ENCODE measurements at places on chromosomes 12 and 14.

DNA sequence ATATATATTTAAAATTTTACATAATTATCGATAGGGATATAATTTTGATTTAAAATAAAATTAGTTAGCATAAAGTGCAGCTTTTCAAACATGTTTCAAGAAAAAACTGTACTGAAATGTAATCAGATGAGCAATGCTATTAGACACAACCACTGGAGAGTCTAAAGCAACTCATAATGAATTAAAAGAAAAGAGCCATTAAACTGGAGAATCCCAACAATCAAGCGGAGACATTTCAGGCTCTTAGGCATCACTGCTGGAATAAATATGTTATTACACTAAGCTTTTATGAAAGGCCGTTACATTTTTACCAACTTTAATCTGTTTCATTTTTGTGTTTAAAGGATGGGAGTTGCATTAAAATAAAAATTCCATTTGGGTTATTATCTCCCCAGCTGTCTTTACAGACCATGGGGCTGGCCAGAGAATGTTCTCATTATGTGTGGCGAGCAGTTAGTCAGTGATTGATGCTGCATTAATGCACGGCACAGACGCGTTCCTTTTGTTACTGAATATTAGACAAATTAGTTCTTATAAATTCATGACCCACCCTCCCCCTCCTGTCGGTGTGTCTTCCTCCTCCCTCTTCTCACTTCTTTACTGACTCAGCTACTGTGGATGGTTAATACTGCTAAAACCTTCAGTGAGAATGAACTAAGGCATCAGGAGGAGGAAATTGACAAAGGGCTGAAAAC lies 156.8 kb downstream of the PDZRN4 start:
- DNase-seq = no peak

GRCh38 chr12:52126605-52127578 lies 47.4 kb downstream of the SMIM41 start:
- DNase-seq = no peak

GRCh38 chr14:36319899-36320199 lies 588 bp downstream of the MBIP start:
- DNase-seq = no peak

DNA sequence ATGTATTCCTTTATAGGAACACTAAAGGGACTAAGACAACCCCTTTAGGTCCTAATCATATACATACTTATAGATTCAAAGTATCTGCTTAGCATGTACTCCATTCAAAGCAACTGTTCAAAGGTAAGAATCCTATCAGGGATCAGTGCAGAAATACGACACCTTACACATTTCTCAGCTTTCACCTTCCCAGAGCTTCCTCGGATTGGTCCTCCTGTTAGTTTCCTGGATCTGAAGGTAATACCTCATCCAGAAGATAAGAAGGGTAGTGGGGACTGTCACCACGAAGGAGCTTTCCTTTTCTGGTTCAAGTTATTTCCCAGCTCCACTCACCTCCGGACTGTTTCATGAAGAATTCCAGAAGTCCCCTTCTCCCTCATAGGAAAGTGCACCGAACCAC lies 38.0 kb downstream of the RCOR1 start:
- no peak for DNase-seq

DNA sequence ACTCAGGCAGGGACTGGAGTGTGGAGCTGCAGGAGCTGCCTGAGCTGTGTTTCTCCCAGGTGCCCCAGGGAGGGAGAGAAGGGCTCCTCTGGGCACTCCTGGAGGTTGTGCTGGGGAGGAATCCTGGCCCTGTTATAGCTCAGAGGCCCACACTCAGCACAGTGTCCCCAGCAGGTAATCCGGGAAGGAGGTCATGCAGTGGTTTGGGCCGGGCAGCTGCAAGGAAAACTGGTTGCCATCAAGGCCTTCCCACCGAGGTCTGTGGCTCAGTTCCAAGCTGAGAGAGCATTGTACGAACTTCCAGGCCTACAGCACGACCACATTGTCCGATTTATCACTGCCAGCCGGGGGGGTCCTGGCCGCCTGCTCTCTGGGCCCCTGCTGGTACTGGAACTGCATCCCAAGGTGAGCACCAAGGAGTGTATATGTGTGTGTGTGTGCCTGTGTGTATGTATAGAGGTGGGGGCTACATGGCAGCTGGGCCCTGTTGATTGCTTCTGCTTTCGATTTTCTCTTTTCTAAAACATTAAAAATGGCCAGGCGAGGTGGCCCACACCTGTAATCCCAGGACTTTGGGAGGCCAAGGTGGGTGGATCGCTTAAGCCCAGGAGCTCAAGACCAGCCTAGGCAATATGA lies 2.0 kb downstream of the AMHR2 start:
- no peak for DNase-seq

GRCh38 chr12:131209082-131210070 lies 255.7 kb downstream of the ADGRD1 start:
- DNase-seq = no peak

- DNase-seq = no peak
Measured at GRCh38 chr14:95096476-95096875, 60.9 kb downstream of the DICER1 start.

- DNase-seq = no peak
Measured at GRCh38 chr12:130683811-130684210, 32.3 kb downstream of the RIMBP2 start.

GRCh38 chr14:100476012-100476822 lies 111.0 kb downstream of the BEGAIN start:
- no peak for DNase-seq

- DNase-seq = no peak
Measured at GRCh38 chr14:49187799-49188198, 398.4 kb downstream of the RPS29 start.

GRCh38 chr12:27969624-27970400 lies 2.7 kb downstream of the PTHLH start:
- peak; percentile 82 for DNase-seq

- DNase-seq = no peak
Measured at GRCh38 chr12:50695961-50696360, 67.9 kb upstream of the ATF1 start.

DNA sequence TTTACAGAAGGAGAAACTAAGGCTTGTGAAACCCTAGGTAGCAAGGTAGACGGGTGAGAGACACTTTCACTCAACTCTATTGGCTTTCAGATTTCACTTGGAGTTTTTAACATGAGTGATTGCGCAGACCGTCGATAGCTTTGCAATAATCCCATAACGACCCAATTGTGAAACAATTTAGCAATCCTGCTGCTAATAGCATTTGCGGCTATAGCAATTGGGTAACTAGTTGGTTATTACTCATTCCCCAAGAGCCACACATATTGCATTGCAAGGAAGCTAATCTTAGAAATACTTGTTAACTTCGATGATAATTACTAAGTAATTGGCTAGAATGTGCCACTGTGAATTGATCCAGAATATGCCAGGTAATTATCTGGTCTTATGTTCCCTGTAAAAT lies 159.9 kb upstream of the NOS1 start:
- DNase-seq = no peak

GRCh38 chr12:67968321-67968720 lies 20.9 kb upstream of the IFNG-AS1 start:
- no peak for DNase-seq

GRCh38 chr12:107522692-107523477 lies 162.7 kb upstream of the PWP1 start:
- no peak for DNase-seq

DNA sequence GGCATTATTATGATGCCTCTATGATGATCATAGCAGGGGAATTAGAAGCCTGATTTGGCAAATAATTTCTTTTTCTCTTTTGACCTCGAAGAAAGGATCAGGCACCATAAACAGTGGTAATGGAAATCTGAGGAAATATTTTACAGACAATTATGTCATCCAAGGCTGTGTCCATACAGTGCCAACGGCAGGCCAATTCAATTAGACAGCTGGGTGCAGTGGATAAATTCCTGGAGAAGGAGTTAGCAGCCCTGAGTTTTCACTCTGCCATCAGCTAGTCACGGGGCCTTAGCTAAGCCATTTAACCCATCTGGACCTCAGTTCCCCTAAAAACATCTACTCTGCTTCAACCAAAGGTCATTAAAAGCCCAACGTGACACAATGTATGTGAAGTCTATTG lies 4.1 kb downstream of the TPH2 start:
- no peak for DNase-seq

DNA sequence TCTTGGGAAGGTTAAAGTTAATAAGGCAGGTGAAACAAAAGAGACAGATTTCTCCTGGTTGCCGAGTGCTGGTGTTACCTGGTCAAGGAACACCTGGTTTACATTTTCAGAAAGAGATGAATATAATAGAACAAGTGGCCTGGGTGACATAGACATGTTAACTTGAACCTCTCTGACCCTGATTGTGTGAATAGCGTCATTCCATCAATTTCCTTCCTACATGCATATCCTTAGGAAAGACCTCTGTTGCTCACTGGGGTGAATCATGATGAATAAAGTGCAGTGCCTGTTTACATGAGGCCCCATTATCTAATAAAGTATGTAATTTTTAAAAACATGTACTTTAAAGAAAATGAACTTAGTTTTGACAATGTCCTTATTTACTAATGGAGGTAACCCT lies 1822.9 kb upstream of the FLRT2 start:
- DNase-seq = no peak

DNA sequence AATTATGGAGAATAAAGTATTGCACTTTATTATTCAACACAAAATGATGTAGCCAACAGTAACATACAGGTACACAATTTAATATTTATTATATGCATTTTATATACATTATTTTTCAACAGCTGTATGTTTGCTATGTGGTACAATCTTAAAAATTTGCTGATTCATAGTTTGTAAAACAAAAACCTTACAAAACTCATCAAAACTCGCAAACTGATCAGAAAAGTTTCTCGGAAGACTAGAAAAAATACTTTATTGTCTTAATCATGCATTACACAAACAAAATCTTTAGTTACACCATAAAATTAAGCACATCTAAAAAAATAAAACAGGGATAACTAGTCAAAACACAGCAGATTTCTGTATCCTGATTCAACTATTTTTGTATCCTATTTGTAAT lies 19.5 kb downstream of the COCH start:
- no peak for DNase-seq
